Mesothelial cell of epicardium (in vitro differentiated cells): ENCODE measurements at places on chromosomes 2 and 18. TPM values are rescaled to one million over a fixed set of nuclear protein-coding genes. Genes with fewer than 3 reads are reported as not detected.

PKDCC gene
- total RNA-seq = 112 to 131 TPM (median 123 TPM) in 3 replicates

DNA sequence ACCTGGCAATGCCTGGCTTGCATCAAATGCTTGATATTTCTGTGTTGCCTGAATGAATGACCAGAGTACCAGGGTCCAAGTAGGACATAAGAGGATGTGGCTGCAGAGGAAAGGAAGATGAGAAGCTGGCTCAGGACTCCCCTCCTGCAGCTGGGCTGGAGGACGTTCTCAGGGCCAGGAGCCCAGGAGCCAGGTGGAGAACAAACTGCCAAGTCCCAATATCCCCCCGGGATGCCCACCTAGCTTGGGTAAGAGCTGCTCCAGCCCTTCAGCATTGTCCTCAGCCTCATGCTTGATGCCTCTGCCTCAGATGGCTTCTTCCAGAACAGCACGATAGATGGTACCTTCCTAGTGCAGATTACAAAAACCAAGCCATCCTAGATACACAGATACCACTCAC is 8.6 kb upstream of the ATP6V1B1 start:
- no peaks in the 10 kb centered on the region for H3K36me3 ChIP-seq
- H3K4me3 ChIP-seq = no peak overlapping the region
- H3K27me3 ChIP-seq = peaks cover 62% of the 10 kb centered on the region
- no peak overlapping the region for H3K27ac ChIP-seq
- no peaks in the 10 kb centered on the region for H3K4me1 ChIP-seq
- DNase-seq = no peak

DNA sequence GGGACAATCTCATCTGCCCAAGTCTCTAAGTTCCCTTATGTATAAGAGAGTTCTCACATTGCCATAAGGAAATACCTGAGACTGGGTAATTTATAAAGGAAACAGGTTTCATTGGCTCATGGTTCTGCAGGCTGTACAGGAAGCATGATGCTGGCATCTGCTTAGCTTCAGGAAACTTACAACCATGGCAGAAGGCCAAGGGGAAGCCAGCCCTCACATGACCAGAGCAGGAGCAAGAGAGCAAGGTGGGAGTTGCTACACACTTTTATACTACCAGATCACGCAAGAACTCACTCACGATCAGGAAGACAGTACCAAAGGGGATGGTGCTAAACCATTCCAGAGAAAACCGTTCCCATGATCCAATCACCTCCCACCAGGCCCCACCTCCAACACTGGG is 73.9 kb downstream of the PRKRA start:
- no peaks in the 10 kb centered on the region for H3K27me3 ChIP-seq
- no peak for DNase-seq
- H3K4me3 ChIP-seq = no peak overlapping the region
- H3K4me1 ChIP-seq = peaks cover 6% of the 10 kb centered on the region
- H3K27ac ChIP-seq = no peak overlapping the region

- H3K36me3 ChIP-seq = no peaks in the 10 kb centered on the region
- no peak overlapping the region for H3K4me3 ChIP-seq
Measured at GRCh38 chr2:118221536-118222272, 133.4 kb downstream of the INSIG2 start.

DNA sequence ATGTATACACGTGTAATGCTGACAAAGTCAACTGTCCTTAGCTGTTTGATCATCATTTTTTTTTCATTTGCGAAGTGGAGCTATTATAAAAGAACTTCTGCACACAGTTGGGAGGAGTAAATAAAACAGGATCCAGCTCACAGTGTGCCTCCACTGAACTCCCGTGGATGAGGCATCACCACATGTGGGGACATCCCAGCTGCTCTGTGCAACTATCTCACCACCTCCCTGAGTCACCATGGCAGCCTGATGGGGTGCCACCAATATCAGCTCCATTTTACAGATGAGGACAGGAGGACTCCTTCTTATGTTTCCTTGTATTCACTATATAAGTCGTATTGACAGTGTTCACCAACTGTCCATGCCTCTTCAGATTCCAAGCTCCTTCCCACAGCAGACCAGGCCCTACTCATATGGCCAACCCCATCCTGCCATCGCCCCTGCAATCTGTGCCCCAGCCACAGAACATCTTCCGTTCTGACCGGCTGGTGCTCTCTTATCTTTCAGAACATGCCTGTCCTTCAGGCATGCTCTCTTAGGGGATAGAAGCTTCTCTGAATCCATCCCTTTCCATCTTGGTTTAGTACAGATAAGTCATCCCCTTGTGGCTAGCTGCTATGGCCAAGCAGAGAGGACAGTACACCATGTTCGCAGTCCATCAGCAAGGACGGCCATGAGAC is 288.1 kb downstream of the RNF144A start:
- H3K27ac ChIP-seq = no peak overlapping the region
- H3K4me3 ChIP-seq = no peak overlapping the region
- H3K36me3 ChIP-seq = no peaks in the 10 kb centered on the region
- peaks cover 18% of the 10 kb centered on the region for H3K4me1 ChIP-seq
